ENCODE measurements at places on chromosomes 2 and 18. TPM values are rescaled to one million over a fixed set of nuclear protein-coding genes. Genes with fewer than 3 reads are reported as not detected.

- DNase-seq: no peak
Observed at GRCh38 chr2:206343816-206344215, 69.4 kb downstream of the ZDBF2 start.

GRCh38 chr18:39666541-39666940 is 2100.9 kb upstream of the CELF4 start:
- no peak for DNase-seq

DNA sequence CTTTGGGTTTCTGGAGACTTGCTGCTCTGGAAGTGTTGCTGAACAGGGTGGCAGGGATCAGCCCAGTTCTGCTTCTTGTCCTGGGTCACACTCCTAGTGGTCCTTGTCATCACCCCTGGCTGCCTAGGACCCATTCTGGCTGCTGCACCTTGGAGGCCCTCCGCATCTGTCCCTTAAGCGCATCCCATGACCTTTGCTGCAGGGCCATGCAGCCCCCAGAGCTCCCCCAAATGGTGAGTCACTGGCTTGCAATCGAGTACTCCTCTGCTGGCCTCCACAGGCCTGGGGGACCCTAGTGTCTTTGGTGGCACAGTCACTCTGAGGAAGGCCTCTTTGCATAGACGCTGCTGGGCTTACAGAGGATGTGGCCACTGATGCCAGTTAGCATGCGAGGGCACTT is 188.5 kb downstream of the ASB1 start:
- no peak for DNase-seq

- no peak for DNase-seq
Observed at GRCh38 chr2:203685081-203685621, 21.3 kb upstream of the CD28 start.

DNA sequence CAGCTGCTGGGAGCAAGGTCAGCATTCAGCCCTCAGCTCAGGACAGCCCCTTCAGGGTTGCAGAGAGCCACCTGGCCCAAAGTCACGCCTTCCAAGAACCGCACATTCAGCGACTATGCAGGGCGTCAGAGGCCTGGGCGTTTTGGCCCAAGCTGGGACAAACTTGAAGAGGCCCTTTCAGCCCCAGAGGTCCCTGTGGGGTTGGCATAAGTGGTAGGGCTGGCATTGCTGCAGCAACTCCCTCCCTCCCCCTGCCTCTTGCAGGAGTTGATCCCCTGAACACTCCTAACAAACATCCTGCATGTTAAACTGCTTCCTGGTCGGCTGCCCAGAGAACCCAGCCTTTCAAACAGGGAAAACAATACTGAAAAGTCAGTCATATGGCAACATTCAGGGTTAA is 192.9 kb upstream of the SMAD2 start:
- DNase-seq: no peak

- no peak for DNase-seq
Observed at GRCh38 chr2:180991820-180992219, 11.4 kb downstream of the UBE2E3 start.

DNA sequence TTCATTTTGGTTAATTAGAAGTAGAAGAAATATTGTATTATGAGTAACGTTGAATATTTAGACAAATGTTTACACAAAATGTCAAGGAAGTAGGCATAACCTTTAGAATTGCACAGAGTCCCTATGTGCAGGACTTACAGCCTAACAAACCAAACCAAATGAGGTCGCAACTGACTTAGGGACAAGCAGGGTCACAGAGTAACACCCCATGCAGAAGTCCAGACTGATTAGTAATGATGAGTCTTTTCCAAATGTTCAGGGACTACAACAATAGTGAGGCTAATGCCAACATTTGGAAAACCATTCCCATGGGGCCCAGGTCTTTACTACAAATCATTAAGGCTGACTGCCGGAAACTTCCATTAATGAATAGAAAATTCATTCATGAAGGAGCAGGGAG is 452.5 kb upstream of the CHAC2 start:
- DNase-seq: no peak

SP140L gene
- 4.0 TPM for total RNA-seq

TLX2 gene
- total RNA-seq: not detected

Measured in psoas muscle (tissue), 8 donors.